ENCODE measurements at places on chromosomes 2 and 18.

GRCh38 chr18:316393-316792 is 48.5 kb upstream of the THOC1 start:
- no peak for DNase-seq

- DNase-seq = no peak
Measured at GRCh38 chr2:45577441-45577840, 33.6 kb downstream of the SRBD1 start.

DNA sequence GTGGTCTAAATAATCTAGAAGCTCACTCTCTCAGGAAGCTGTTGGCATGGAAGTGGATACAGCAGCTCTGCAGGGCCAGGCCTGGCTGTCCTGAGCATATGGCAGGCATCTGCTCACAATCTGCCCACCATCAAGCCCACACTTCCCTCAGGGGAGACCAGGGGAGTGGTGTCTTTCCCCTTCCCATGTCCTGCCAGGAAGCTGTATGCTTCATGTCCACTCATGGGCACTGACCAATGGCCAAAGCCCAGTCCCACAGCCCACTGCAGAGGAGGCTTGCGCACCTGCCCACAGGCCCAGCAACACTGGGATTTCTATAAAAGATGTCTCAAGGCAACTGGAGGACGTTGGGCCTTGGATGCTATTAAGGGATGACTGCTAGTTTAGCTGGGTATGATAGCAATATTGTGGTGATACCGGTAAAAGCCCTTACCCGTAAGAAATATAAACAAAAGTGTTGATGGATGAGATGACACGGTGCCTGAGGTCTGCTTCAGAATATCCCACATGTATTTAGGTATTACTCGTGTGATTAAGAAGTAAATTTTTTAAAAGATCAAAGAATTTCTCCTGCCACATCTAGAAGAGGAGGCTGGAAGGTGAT is 106.7 kb upstream of the CTDP1 start:
- no peak for DNase-seq

GRCh38 chr18:72774914-72775313 is 92.9 kb downstream of the NETO1 start:
- no peak for DNase-seq

DNA sequence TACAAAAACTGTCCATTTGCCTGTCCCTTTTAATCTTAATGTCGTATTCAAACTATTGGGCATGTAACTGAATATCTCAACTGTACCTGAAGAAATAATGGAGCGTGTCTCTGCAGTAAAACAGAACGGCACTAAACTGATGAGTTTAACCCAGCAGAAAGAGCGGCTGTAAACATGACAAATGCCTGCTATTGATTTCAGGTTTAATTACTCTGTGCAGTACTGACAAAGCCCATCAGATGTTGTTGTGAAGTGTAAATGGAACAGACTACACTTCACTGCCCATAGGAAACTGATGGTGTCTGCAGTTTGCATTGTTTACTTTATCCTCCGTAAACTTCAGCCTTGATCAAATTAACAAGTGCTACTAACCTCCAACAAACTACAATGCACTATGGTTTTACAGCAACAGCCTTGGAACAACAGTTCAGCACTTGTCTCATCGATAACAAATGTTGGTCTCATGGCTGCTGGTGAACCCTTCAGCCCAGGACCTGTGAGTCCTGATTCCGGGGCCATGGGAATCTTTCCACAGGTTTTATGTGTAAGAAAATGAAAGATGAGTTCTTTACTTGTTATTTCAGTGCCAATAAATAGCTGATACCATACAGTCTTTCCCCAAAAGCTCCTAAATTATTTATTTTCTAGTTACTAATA is 316.5 kb downstream of the CCDC178 start:
- DNase-seq = no peak
